Tibial nerve (tissue), 4 donors: ENCODE measurements at places on chromosomes 2 and 18.

DNA sequence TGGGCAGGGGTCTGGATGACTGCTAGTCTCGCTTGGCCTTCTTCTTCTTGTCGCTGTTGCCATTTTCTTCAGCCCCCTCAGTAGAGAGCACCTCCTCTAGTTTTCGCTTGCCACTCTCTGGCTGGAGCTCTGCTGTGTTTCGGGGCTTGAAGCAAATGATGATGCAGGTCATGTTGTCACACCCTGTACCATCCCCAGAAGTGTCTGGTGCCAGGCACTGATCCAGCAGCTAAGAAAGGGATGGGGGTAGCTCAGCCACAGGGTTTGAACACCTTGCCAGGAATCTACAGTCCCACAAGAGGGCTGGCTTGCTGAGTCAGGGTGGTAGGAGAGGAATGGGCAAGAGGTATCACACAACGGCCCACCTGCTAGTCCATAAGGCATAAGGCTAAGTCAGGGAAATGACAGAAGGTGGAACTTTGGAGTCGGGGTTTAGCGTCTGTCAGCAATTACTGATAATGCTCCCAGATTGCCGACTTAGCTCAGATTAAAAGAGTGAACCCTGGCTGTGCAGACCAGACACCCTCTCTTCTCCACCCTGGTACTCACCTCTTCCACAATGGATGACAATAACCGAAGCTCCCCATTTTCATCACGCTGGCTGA lies 1.1 kb upstream of the ZNF513 start:
- DNase-seq, result no peak

GRCh38 chr2:85875350-85876050 lies 13.3 kb downstream of the ST3GAL5 start:
- no peak for DNase-seq

DNA sequence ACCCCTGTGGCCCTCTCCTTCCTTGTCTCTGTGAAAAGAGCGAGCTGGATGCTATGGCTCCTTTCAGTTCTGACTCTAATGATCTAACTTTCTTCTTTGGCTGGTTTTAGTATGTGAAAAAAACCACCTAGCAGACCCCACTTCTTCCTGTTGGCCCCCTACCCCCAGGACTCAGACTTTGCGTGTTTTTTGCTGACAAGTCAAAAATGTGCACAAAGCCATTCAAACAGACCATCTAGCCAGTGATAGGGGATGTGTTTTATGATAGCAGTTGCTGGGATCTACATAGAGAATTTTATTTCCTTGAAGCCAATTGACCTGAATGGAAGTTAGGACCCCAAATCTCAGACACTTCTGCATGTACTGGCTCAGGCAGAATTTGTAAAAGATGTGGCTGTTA lies 49.1 kb downstream of the MFSD6 start:
- DNase-seq, result no peak

DNA sequence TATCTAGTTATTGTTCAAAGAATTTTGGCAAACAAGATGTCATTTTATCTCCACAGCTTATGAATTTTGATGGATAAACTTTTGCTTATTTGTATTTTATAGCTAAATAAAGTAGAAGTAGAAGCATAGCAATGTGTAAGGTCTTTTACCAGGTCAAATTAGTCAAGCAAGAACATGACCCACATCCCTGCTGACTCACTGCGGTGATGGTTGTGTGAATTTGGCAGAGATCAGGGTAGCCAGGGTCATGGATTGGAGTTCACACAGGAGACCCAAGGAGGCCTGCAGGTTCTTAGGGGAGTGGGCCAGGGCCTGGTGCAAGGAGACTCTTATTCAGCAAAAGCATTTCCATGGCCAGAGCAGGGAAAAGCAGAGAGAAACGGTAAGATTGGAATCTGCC lies 18.7 kb downstream of the SP140 start:
- DNase-seq, result no peak

GRCh38 chr2:9225806-9226205 lies 19.2 kb downstream of the ASAP2 start:
- DNase-seq, result no peak
